ENCODE measurements at places on chromosomes 13 and 19.

DNA sequence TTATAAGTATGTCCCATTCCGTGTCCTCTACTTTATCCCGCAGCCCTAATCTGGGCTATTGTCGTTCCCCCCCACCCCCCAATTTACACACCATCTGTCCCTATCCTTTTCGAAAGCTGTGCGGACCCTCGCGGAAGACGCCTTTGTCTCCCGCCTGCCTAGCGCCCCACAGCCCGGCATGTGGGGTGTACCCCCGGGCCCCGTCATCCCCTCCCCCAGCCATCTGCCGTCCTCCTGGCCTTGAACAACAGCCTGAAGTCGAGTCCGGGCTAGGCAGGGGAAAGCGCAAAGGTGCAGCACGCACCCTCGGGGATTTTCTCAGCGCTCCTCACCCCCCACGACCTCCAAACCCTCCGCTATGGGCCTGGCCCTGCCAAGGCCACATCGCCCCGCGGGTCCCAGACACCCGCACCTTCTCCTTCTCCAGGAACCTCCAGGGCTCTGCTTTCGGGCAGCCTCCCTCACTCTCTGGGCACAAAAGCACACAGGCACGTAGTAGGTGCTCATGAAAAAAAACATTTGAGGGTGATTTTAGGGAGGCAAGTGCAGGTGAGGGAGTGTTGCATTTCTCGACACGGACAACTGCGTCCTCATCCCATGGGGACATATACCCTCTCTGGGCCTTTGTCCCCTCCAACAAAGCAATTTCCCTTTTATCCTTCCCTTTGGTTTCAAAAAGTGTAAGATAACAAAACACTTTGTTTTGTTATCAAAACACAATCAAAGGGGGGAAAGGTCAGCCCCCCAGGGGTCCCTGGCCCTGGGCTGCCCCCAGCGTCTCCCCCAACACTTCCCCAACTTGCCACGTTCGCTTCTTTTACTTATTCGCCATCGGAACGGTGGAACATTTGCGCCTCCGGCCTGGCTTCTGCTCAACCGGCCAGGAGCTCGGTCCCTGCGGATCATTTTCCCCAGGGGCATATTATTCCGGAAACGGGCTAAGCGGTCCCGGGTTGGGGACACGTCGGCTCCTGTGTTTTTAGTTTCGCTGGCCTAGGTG is 16.4 kb downstream of the CCDC124 start:
- DNase-seq: no peak

DNA sequence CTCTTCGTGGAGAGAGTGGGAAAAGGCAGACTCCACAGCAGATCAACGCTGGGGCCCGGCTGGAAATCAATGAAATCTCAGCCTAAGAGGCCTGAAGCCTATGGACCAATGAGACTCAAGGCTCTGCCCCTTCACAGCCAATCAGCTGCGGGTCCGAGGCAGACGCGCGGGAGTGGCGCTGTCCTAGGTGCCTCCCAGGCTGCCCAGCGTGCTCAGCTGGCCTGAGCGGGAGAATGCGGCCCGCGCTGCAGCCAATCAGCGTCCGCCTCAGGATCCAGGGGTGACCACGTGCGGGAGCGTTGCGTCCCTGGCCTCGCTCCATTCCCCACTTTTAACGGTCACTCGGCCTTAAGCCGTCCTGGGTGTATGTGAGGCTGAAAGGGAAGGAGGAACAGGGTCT is at the start of gene ZBTB32:
ZBTB32 (plus strand) TSS at position 341 of the 400 bp plus-strand sequence. CDS start 10,069 bp downstream, outside the sequence.
- no peak for DNase-seq

DNA sequence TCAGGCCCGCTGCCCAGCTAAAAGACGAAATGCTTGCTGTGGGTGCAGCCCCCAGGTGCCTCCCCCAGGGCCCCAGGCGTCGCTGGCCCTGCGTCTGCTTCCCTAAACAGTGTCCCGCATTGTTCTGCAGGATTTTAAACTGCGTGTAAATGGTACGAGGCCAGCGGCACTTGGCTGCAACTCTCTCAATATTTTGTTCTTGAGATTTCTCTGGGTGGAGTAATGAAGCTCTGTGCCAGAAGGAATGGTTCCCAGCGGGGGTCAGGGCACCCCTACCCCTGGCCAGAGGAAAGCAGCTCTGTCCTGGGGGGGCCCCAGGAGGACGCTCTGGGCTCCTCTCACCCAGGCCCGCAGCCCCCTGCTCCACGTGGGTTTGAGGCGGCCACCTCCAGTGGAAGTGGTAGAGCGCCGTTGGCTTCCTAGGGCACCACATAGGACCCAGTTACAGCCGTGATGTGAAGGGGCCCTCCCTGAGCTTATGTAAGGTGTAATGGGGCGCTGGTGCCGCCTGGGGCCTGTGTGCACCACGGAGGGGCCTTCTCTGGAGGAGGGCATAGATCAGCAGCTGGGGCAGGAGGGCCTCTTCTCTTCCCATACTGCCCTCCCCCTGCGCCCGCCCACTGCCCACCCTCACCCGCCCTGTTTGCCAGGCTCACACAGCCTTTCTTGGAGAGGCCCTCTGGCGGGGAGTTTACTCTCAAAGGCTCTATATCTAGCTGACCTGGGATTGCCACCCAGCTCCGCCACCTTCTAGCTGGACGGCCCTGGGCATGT is 19.8 kb downstream of the PAK4 start:
- no peak for DNase-seq

DNA sequence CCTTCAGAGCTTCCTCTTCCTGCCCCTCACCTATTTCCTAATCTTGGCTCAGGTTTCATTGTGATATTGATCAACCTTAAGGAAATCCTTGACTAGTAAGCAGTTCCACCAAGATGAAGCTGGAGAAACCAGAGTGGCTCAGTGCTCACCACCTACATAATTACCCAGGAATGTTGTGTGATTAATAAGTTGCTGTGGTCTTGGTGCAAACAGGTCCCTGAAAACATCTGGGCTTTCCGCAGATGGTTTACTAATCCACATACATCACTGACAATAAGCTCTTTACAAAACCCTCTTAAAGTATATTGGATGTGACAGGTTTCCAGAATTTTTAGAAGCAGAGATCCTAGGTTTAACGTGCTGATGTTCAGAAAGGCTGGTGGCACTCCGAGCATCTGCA is 8.6 kb upstream of the SERP2 start:
- DNase-seq: no peak

GRCh38 chr19:38952395-38953165 is 21.8 kb downstream of the MRPS12 start:
- no peak for DNase-seq

DNA sequence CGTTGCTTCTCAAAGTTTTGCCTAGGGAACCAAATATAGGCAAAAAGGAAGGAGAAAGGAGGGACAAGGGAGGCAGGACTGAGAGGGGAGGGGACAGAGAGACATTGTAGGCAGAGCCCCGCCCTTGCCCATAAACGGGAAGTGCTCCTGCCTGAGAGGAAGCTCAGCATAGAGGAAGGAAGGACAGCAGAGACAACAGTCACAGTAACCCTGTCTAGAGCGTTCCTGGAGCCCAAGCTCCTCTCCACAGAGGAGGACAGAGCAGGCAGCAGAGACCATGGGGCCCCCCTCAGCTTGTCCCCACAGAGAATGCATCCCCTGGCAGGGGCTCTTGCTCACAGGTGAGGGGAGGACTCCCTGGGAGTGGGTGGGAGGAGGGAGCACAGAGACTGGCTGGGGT is at the start of gene CEACAM21:
CEACAM21 (plus strand) TSS at position 169 of the 400 bp plus-strand sequence; CDS start at position 278, 109 bp downstream.
- no peak for DNase-seq

GRCh38 chr19:10277795-10278589 is 7.1 kb downstream of the ICAM1 start:
- no peak for DNase-seq

- DNase-seq: no peak
Measured at GRCh38 chr13:75725736-75726135, 89.6 kb downstream of the LMO7 start.

DNA sequence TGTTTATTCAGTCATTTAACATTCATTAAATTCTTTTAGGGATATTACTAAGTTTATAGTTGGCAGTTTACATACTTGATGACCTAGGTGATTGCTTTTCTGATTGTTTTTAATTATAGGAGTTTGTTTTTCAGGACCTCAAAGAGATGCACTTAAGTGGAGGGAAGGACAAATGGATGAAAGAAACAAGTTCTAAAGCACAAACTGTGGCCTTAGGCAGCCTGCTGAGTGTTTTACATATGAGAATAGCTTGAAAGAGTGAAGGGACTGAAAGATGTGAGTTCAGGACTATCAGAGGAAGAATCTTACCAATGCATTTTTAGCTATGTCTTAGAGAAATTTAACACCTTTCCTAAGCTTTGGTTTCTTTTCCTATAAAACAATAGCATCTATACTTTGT is 402.6 kb downstream of the KLF12 start:
- no peak for DNase-seq

DNA sequence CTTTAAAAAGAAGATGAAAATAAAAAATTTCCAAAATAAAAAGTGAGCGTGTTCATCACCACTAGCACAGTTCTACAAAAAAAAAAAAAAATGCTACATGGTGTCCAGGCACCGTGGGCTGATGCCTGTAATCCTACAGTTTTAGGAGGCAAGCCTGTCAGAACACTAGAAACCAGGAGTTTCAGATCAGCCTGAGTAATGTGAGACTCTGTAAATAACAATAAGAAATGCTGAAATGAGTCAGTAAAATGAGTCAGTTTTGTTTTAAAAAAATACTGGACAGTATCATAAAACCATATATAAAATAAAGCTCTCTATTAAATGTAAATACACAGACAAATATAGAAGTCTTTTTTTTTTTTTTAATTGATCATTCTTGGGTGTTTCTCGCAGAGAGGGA is 30.0 kb downstream of the ZNF91 start:
- no peak for DNase-seq

DNA sequence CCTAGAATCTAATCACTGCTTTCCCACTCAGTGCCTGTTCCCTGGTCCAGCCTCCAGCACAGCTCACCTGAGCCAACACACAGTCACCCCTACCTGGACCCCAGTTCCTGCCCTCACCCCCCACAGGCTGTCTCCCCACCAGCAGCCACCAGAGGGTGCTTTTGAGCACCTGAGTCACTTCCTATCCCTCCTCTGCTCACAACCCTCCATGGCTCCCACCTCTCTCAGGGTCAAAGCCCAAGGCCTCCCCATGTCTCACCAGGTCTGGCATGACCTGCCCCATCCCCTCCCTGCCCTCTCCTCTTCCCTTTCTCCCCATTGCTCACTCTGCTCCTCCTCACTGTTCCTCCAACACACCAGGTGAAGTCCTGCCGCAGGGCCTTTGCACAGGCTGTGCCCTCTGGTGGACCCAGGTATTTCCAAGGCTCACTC is 7.1 kb upstream of the DPP9 start:
- DNase-seq: no peak

DNA sequence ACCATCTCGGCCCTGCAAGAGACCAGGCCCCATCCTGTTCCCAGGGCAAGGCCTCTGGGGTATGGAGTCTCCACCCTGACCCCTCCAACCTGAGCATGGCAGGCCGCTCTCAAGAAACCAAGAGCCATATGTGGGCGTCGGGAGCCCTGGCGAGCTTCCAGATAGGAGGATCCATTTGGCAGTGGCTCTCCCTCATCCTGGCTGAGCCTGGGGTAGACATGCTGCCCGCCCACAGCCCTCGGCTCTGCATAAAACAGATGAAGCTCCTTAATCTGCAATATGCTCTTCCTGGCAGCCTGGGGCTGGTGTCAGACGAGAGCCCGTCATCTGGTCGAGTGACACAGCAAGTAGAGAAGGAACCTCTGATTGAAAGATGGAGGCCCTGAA is 6.1 kb downstream of the ATP13A1 start:
- no peak for DNase-seq

DNA sequence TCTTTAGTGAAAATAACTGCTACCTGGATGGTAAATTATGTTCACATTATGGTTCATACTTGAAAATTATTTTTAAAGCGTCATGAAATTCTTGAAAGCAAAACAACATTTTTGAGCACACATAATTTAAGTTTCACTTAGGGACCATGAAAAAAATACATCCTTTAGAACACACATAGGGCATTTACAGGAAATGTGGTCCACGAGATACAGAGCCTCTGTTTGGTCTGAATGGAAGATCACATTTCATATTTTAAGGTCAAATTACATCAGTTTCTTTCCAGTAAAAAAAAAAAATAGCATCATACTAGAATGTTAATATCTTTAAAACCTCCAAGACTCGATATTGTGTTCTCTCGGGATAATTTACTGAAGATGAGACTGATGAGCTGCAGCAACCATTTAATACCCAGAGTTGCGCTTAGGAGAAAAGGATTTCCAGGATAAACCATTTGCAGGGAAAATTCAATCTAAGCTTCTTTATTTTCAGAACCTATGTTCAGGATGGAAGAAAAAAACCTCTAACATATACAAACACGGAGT is 720.7 kb downstream of the DIAPH3 start:
- no peak for DNase-seq

DNA sequence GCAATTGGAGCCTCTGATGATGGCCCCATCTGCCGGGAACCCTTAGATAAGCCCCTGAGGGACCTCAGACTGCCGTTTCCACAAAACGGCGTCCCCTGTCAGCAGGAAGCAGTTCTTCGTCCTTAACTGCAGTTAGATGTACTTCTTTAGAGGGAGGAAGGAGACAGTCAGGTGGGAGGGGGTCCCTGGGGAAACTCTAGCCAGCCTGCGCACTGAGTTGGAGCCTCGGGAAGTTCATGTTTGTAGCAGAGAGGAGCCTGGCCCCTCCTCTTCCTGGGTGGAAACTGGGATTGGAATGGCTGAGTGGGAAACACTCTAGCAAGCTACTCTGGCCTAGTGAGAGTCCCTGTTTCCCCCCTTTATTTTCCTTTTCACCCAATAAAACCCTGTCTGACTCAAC is 612.4 kb downstream of the PCDH9 start:
- no peak for DNase-seq

DNA sequence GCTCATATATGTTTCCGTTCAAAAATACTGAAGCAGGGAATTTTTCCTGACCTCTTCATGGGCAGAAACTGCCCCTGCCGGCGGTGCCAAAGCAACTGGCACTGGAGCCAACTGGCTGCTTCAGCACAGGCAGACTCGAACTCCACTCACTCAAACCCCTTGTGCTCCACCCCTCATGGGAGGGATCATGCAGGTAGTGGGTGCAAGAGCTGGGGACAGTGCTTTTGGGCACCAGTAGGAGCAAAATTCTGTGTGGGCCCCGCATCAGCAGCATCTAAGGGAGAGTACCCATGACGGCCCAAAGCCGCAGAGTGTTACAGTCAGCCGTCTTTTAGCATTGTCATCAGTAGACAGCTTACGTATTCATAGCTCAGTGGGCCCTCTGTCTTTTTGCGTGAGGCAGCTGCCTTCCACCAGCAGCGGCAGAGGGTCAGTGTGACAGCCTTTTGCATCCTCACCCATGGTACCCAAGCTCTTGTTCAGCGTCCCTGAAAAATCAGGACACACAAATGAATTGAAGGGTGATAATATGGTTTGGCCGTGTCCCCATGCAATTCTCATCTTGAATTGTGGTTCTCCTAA is 393.8 kb downstream of the SLITRK6 start:
- no peak for DNase-seq
